Stimulated activated CD4-positive, alpha-beta T cell treated with anti-CD3 and anti-CD28 coated beads, Interleukin-1b, Interleukin-23, amount 100 ng/mL, for 24 hours (primary cell): ENCODE measurements at places on chromosomes 12 and 14.

- DNase-seq = no peak
Observed at GRCh38 chr12:123889848-123890535, 82.6 kb downstream of the CCDC92 start.

- DNase-seq = no peak
Observed at GRCh38 chr12:11576104-11576503, 73.4 kb upstream of the ETV6 start.

- DNase-seq = no peak
Observed at GRCh38 chr12:116996621-116997020, 85.9 kb downstream of the FBXW8 start.

DNA sequence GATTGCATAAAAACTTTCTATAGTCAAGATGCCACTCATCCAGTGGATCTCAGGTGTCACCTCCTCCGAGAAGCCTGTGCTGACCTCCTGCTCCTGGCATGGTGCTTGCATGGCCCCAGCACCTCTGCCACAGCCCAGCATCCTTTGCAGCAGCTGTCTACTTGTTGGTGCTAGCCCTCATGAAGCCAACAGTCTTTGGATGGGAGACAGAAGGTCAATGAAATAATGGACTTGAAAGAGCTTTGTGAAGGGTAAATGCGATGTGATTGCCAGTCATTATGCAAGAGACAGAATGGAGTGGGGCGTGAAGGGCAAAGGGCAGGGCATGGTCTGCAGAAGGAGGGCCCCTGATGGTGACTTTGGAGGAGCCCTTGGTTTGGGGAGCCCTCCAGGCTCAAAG, 63.0 kb upstream of the CLMN start:
- DNase-seq = no peak
